ENCODE measurements at places on chromosomes 7 and 10. TPM values are rescaled to one million over a fixed set of nuclear protein-coding genes. Genes with fewer than 3 reads are reported as not detected.
A peak's percentile ranks its signal among the peaks of the same experiment; 100 is the strongest.

DNA sequence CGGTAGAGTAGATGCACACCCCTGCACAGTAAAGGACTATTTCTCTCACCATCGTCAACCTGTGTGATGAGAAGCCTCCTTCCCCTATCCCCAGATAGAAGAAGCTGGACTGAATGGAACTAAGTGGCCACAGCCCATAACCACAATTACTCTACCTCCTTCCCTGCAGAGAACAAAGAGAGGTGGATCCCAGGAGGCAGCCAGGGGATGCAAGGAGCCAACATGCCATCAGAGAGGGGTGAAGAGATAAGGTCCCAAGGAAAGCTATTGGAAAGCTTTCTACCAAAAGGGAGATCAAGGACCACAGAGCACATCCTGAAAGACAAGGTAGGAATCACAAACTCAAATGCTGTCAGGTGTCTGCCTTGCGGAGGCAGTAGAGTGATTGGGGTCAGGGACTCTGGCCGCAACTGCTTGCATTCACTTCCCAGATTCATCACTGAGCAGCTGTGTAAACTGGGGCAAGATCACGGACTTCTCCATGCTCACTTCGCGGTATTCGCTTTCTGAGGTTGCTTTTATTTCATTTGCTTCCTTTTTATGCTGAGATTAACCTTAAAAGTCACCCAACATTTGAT lies 81.6 kb upstream of the MYO3A start:
- no peak overlapping the region for H3K4me3 ChIP-seq
- no peaks in the 10 kb centered on the region for H3K4me1 ChIP-seq
- no peak overlapping the region for H3K27ac ChIP-seq
- H3K27me3 ChIP-seq, result no peaks in the 10 kb centered on the region
- no peak for DNase-seq
- H3K36me3 ChIP-seq, result no peaks in the 10 kb centered on the region

- no peaks in the 10 kb centered on the region for H3K36me3 ChIP-seq
- no peaks in the 10 kb centered on the region for H3K4me1 ChIP-seq
- no peak overlapping the region for H3K4me3 ChIP-seq
Observed at GRCh38 chr10:95789902-95790301, 33.9 kb downstream of the ENTPD1 start.

- H3K36me3 ChIP-seq, result no peaks in the 10 kb centered on the region
- H3K27me3 ChIP-seq, result no peaks in the 10 kb centered on the region
- DNase-seq, result no peak
- no peak overlapping the region for H3K4me3 ChIP-seq
Observed at GRCh38 chr7:92809397-92809759, 27.0 kb downstream of the CDK6 start.

DNA sequence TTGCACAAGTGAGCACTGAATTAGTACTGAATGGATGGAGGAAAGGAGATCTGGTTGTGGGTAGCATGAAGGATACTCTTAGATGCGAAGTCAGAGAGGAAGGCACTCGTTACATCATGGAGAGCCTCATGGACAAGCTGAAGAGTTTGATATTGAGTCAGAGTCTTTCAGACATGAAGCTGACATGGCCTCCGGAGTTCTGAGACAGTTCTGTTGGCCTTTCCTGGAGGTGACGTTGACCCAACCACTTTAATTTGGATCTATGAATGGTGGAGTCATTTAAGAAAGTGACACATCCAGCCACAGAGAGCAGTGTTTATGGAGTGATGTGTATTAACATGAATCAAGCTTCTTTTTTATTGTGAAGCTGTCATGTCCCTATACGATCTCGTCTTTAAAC lies 286.3 kb upstream of the CDC14C start:
- H3K36me3 ChIP-seq, result no peaks in the 10 kb centered on the region
- no peak overlapping the region for H3K4me3 ChIP-seq
- H3K27ac ChIP-seq, result no peak overlapping the region
- H3K27me3 ChIP-seq, result no peaks in the 10 kb centered on the region

Gene GIMAP6
- not detected for polyA plus RNA-seq

Gene CDNF
- 1.4 TPM for polyA plus RNA-seq

DNA sequence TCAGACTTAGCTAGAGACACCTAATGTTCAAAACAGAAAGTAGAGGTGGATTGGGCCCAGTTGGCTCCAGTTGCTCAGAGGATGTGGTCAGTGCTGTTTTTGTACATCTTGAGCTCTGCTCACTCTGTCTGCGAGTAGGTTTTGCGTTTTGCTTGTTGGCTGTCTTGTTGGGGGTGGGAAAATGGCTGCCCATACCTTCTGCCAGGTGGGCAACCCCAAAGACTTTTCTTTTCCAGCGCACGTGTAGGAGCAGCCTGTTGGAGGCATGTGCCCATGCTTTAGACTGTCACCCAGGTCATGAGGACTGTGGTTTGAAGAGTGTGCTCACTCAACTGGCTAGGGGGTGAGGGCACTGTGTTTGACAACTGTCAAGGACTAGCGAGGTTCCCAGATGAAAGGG lies 73.9 kb downstream of the KAT6B start:
- H3K36me3 ChIP-seq, result no peaks in the 10 kb centered on the region
- no peaks in the 10 kb centered on the region for H3K27me3 ChIP-seq
- peaks cover 28% of the 10 kb centered on the region for H3K4me1 ChIP-seq
- no peak for DNase-seq

- no peaks in the 10 kb centered on the region for H3K36me3 ChIP-seq
- H3K27ac ChIP-seq, result no peak overlapping the region
- peaks cover 18% of the 10 kb centered on the region for H3K4me1 ChIP-seq
- no peak for DNase-seq
Observed at GRCh38 chr7:127980901-127981300, 50.3 kb downstream of the LRRC4 start.

Gene LBX1
- polyA plus RNA-seq, result not detected

DNA sequence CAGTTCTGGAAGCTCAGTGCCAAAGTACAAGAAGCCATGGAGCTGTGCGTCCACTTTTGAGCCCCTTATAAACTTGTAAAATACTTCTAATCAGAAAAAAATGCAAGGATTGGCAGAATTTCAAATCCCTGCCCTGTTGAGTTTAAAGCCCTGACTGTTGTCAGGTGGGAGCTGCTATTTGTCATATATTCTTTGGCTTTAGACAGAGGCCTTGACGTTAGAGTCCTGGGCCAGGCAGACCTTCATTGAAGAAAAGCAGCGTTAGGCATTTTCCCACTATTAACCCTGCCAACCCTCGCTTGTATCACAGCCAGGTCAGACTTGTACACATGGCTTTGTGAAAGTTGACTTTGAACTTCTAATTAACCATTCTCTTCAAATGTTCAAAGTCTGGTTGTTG lies 155.4 kb downstream of the TWIST1 start:
- H3K27ac ChIP-seq, result no peak overlapping the region
- no peaks in the 10 kb centered on the region for H3K36me3 ChIP-seq
- H3K4me3 ChIP-seq, result no peak overlapping the region
- H3K27me3 ChIP-seq, result peaks cover 6% of the 10 kb centered on the region
- H3K4me1 ChIP-seq, result no peaks in the 10 kb centered on the region

Gene HDAC9
- polyA plus RNA-seq, result 32.7 TPM

GRCh38 chr7:69736126-69736810 lies 138.0 kb downstream of the AUTS2 start:
- H3K27me3 ChIP-seq, result no peaks in the 10 kb centered on the region
- H3K36me3 ChIP-seq, result no peaks in the 10 kb centered on the region
- H3K4me1 ChIP-seq, result peaks cover 55% of the 10 kb centered on the region

- H3K36me3 ChIP-seq, result no peaks in the 10 kb centered on the region
- no peak for DNase-seq
- no peak overlapping the region for H3K27ac ChIP-seq
- H3K4me3 ChIP-seq, result no peak overlapping the region
- H3K27me3 ChIP-seq, result no peaks in the 10 kb centered on the region
Observed at GRCh38 chr7:28054531-28055160, 125.9 kb downstream of the JAZF1 start.

DNA sequence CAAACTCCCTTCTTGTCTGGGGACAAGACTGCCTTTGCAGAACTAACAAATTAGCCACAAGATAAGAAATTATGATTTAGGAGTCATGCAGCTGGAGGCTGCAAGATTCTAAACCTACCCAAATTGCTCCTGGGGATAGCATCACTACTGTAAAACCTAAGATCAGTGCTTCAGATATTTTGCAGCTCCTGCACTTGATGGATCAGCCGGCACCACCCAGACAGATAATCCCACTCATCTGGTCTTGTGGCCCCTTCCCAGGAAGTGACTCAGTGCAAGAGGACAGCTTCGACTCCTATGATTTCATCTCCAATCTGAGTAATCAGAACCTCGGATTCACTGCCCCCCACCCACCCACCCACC lies 181.9 kb downstream of the AKR1D1 start:
- no peaks in the 10 kb centered on the region for H3K27me3 ChIP-seq
- DNase-seq, result no peak
- H3K36me3 ChIP-seq, result no peaks in the 10 kb centered on the region
- no peak overlapping the region for H3K4me3 ChIP-seq
- peaks cover 20% of the 10 kb centered on the region for H3K4me1 ChIP-seq
- H3K27ac ChIP-seq, result peak overlapping the region; percentile 99

DNA sequence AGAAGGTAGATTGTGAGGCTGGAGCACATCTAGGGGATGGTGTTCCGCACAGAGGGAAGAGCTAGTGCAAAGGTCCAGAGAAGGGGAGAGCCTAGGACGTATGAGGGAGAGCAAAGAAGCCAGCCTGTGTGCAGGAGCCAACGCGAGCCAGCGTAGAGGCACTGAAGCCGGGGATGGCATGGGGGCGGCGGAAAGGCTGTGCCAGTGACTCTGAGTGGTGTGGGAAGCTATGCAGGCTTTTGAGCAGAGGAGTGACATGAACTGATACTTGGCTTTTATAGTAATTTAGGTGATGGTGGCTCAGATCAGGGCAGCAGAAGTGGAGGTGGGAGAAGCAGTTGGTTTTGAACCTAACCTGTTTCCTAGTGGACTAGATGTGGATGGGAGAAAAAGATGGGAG lies 65.8 kb downstream of the ATXN7L1 start:
- no peaks in the 10 kb centered on the region for H3K4me1 ChIP-seq
- H3K36me3 ChIP-seq, result no peaks in the 10 kb centered on the region
- H3K27ac ChIP-seq, result no peak overlapping the region

Gene CNNM1
- 2.3 TPM for polyA plus RNA-seq

- no peaks in the 10 kb centered on the region for H3K36me3 ChIP-seq
- H3K4me3 ChIP-seq, result peak overlapping the region; percentile 5
- peaks cover 54% of the 10 kb centered on the region for H3K4me1 ChIP-seq
- H3K27me3 ChIP-seq, result no peaks in the 10 kb centered on the region
- DNase-seq, result peak; percentile 76
Observed at GRCh38 chr7:105638902-105639495, 57.7 kb upstream of the EFCAB10 start.

Gene TNKS2
- 22.8 TPM for polyA plus RNA-seq

DNA sequence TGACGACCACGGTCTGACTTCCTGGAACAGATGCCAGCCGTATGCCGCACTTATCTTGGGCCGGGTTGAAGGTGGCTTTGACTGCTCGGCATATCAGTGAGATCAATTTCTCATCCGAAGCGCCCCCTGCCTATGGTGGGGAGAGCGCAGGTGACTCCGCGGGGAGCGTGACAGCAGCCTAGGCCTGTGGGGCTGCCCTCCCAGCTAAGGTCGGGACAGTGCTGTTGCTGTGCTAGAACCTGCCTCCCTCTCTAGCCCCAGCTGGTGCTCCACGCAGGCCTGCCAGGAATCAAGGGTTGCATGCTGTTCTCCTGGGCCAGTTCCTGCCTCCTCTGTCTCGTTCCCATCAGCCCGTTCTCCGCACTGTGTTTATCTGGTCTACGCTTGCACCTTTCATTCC lies 49.8 kb downstream of the PODXL start:
- H3K27me3 ChIP-seq, result no peaks in the 10 kb centered on the region
- no peaks in the 10 kb centered on the region for H3K4me1 ChIP-seq
- no peak overlapping the region for H3K4me3 ChIP-seq
- no peak for DNase-seq
- peaks cover 27% of the 10 kb centered on the region for H3K36me3 ChIP-seq
- no peak overlapping the region for H3K27ac ChIP-seq

Gene TMEM254
- polyA plus RNA-seq, result 18.6 TPM

Gene ADAM12
- 0.51 TPM for polyA plus RNA-seq
